ENCODE measurements at places on chromosomes 11 and 22. TPM values are rescaled to one million over a fixed set of nuclear protein-coding genes. Genes with fewer than 3 reads are reported as not detected.
A peak's percentile ranks its signal among the peaks of the same experiment; 100 is the strongest.

DNA sequence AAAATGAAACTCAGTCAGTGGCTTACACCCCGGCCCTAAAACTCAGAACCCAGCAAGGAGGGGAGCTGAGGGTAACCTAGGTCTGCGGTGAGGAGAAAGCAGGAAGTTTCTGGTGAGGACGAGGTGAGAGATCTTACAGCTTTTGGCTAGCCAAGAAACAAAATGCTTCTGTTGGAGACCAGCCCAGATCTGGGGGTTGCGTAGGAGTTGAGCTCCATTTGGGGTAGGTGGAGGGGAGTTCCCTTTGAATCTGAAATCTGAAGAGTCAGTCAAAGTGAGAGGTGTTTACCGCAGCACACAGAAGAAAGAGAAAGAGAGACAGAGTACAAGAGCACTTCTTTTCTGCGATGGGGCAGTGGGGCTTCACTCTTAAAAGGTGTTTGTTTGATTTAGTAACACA is 29.6 kb downstream of the EHF start:
- H3K4me3 ChIP-seq, result peak overlapping the region; percentile 32
- H3K4me1 ChIP-seq, result peaks cover 20% of the 10 kb centered on the region
- no peaks in the 10 kb centered on the region for H3K36me3 ChIP-seq
- H3K27ac ChIP-seq, result peak overlapping the region; percentile 67
- peak; percentile 87 for DNase-seq
- H3K27me3 ChIP-seq, result peaks cover 61% of the 10 kb centered on the region

DNA sequence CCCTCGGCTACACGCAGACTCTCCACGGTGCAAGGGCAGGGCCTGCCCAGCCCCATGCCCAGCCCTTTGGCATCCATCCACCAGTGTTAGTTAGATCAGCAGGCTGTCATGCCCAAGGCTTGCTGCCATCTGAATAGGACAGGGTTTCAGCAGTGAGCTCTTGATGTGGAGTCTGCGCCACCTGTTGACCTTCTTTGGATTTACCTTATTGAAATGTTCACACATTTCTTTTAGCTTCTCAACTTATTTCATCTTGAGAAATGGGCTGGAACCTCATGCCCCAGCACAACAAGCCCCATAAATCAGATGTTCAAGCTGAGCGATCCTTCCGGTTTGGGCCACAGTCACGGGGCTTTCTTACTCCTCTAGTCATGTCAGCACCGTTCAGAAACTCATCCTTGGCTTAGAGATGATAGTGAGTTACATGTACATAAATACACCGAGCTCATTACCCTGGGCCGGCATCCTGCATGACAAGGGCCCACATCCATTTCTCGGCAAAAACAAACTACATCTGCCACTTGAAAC is 61.7 kb downstream of the PARVB start:
- DNase-seq, result peak; percentile 51
- H3K4me1 ChIP-seq, result peaks cover 2% of the 10 kb centered on the region
- H3K27ac ChIP-seq, result no peak overlapping the region
- H3K27me3 ChIP-seq, result no peaks in the 10 kb centered on the region

CDC42EP2 gene
- total RNA-seq, result 1.2 TPM

GRCh38 chr11:103584720-103585119 is 451.7 kb upstream of the DDI1 start:
- no peak for DNase-seq
- H3K27ac ChIP-seq, result no peak overlapping the region
- H3K4me1 ChIP-seq, result no peaks in the 10 kb centered on the region
- H3K4me3 ChIP-seq, result no peak overlapping the region
- no peaks in the 10 kb centered on the region for H3K27me3 ChIP-seq

GRCh38 chr11:771617-772204 is 5.6 kb downstream of the GATD1 start:
- no peak overlapping the region for H3K27ac ChIP-seq
- no peak for DNase-seq
- H3K4me3 ChIP-seq, result no peak overlapping the region
- peaks cover 17% of the 10 kb centered on the region for H3K4me1 ChIP-seq
- peaks cover 7% of the 10 kb centered on the region for H3K36me3 ChIP-seq

LRP4 gene
- total RNA-seq, result not detected

MRE11 gene
- 36.5 TPM for total RNA-seq

DNA sequence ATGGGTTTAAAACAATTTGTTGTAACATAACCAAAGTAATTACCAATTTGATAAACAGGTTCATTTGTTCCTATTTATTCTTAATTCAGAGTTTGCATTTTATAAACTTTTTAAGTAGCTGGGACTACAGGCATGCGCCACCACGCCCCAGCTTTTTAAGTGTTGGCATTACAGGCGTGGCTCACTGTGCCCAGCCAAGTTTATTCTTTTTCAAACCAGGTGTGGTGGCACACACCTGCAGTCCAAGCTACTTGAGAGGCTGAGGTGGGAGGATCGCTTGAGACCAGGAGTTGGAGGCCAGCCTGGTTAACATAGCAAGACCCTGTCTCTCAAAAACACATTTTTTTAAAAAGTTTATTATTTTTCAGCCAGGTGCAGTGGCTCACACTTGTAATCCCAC is 19.1 kb downstream of the PPFIA1 start:
- no peak for DNase-seq
- no peaks in the 10 kb centered on the region for H3K27me3 ChIP-seq
- H3K4me3 ChIP-seq, result no peak overlapping the region
- H3K4me1 ChIP-seq, result no peaks in the 10 kb centered on the region

CARD16 gene
- 70.8 TPM for total RNA-seq

- peaks cover 20% of the 10 kb centered on the region for H3K4me1 ChIP-seq
- peaks cover 60% of the 10 kb centered on the region for H3K36me3 ChIP-seq
- no peaks in the 10 kb centered on the region for H3K27me3 ChIP-seq
- H3K27ac ChIP-seq, result no peak overlapping the region
Measured at GRCh38 chr22:40270031-40270430, 76.3 kb upstream of the ADSL start.

DBX1 gene
- total RNA-seq, result not detected

KCNQ1OT1 gene
- total RNA-seq, result 0.26 TPM

PGA3 gene
- total RNA-seq, result not detected

GRCh38 chr11:127471662-127472061 is 471.1 kb upstream of the KIRREL3 start:
- no peak overlapping the region for H3K4me3 ChIP-seq
- no peak for DNase-seq
- no peaks in the 10 kb centered on the region for H3K36me3 ChIP-seq
- no peaks in the 10 kb centered on the region for H3K27me3 ChIP-seq

DNA sequence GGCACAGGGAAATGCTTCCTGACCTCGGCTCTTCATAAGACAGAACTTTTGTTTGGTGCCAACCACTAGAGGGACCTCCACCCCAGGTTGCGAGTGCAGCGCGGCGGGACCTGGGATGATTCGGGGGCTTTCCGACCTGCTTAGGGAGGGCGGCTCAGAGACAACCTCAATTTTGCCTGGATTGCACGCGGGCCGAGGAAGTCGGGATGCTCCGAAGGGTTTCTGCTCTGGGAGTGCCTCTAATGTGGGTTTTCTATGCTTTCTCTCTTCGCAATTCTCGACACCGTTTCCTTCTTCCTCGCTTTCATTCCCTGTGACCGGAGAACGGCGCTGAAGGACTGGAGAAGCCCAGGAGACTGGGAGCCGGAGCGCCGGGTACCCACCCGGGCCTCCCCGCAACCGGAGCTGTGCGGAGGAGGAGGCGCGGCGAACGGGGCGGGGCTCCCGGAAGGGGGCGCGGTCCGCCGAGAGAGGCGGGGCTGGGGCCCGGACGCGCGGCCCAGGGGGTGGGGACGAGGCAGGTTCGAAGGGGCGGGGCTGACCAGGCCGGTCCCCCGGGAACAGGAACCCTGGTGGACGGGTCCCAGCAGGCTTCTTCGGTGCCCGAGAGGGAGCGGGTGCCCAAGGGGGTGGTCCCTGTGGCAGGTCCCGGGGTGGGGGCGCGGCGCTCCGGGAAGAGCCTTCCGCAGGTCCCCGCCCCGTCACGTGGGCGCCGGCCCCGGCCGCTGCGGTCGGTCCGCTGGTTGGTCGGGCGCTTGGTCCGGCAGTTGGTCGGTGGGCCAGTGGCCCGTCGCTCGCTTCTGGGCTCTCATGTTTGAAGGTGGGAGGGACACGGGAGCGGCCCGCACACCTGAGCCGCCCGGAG is at the start of gene PPFIBP2:
TSS of gene PPFIBP2 (plus strand) at position 766 of the 865 bp plus-strand sequence. CDS start 35,477 bp downstream, outside the sequence.
- peak within 1 kb of the TSS; percentile 80 for H3K27ac ChIP-seq
- DNase-seq, result peak; percentile 83
- peaks cover 46% of the 10 kb centered on the region for H3K4me1 ChIP-seq

DNA sequence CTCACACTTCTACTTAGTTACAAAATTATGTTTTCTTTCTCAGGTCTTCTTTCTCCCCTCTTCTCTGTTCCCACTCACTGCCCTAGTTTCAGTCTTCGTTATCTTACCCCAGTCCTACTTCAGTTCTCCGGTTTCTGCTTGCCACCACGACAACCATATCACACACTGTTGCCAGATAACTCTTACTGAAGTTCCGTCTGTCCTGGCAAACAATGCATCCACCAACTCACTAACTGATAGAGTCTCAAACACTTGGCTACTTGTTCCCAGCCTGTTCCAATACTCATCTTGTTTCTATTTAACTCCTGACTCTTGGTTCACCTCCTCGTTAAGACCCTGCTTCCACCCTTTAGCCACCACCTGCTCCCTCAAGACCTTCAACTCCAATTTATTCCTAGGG is 164.5 kb downstream of the STK33 start:
- DNase-seq, result no peak
- H3K4me3 ChIP-seq, result no peak overlapping the region
- no peaks in the 10 kb centered on the region for H3K36me3 ChIP-seq
- H3K4me1 ChIP-seq, result no peaks in the 10 kb centered on the region
- no peak overlapping the region for H3K27ac ChIP-seq

DNA sequence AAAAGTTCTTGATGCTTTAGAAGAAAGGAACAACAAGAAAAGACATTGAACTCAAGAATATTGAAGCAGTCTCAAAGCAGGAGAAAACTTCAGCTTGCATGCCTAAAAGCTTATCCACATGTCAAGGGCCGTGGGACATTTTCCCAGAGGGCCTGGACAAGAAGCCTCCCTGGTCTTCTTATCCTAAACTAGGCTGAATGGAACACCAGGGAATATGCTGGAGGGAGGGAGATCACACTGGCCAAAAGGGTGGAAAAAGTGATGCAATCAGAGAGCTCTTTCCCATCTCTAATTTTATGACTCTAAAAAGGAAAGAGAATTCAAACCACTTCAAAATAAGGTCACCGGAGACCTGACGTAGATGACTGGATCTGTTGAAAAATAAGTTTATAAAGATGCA is 107.2 kb downstream of the MPPED2 start:
- peaks cover 7% of the 10 kb centered on the region for H3K27me3 ChIP-seq
- H3K4me3 ChIP-seq, result no peak overlapping the region
- no peak for DNase-seq
- no peaks in the 10 kb centered on the region for H3K4me1 ChIP-seq

LRRN4CL gene
- 0.34 TPM for total RNA-seq

ZNF202 gene
- total RNA-seq, result 13.8 TPM

CCDC188 gene
- total RNA-seq, result not detected

DNA sequence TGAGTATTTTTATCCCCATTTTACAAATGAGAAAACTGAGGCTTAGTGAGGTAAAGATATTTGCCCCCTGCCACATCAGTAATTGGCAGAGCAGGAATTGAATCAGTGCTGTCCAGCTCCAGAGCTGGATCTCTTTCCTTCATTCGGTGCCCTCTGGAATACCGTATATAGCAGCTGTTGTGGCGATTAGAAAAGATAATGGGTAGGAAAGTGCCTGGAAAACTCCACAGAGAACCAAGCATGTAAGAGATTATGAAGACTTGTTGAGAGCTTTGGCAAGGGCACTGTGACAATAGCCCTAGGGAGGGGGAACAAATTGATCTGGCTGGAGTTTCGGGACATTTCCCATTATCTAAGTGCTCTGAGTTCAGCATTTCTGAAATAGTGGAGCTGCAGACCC is 82.5 kb upstream of the TEAD1 start:
- H3K27ac ChIP-seq, result no peak overlapping the region
- no peaks in the 10 kb centered on the region for H3K36me3 ChIP-seq
- H3K27me3 ChIP-seq, result peaks cover 2% of the 10 kb centered on the region
- H3K4me1 ChIP-seq, result no peaks in the 10 kb centered on the region
- no peak for DNase-seq

PIH1D2 gene
- 0.76 TPM for total RNA-seq

DNA sequence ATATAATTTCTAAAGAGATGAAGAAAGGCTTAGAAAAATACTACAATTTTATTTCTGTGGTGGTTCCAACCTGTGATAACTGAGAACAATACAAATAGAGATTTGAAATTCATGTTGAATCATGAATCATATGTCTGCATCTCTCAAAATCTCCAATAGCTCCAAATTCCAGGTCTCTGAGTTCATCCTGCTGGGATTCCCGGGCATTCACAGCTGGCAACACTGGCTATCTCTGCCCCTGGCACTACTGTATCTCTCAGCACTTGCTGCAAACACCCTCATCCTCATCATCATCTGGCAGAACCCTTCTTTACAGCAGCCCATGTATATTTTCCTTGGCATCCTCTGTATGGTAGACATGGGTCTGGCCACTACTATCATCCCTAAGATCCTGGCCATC is at the start of gene OR56B1:
TSS of gene OR56B1 (plus strand) at position 53 of the 400 bp plus-strand sequence. CDS start at position 122, 69 bp downstream.
- H3K36me3 ChIP-seq, result no peaks in the 10 kb centered on the region
- no peaks in the 10 kb centered on the region for H3K27me3 ChIP-seq
- DNase-seq, result no peak
- no peak within 1 kb of the TSS for H3K4me3 ChIP-seq
- H3K27ac ChIP-seq, result no peak within 1 kb of the TSS

DRICH1 gene
- total RNA-seq, result 0.21 TPM

SCO2 gene
- 13.9 TPM for total RNA-seq

DNA sequence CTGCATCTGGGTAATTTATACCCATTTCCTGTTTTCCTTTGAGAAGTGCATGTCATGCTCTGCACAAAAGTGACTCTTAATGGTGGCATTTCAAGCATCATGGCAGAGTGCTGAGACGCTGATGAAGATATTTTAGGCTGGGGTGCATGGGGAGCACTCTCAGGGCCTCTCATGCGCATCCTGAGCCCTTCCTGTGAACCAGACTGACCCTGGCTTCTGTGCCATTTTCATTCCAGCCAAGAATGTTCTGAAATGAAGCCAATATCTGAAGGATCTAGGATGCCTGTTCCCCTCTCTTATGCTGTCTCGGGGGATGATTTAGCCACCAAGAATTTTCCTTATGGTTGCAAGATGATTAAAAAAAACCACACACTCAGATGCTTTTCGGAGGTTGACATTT is 61.5 kb downstream of the MIAT start:
- no peak overlapping the region for H3K27ac ChIP-seq
- DNase-seq, result no peak
- no peaks in the 10 kb centered on the region for H3K36me3 ChIP-seq
- H3K4me3 ChIP-seq, result no peak overlapping the region

ARHGAP8 gene
- total RNA-seq, result 0.39 TPM

- no peak overlapping the region for H3K4me3 ChIP-seq
- H3K27ac ChIP-seq, result no peak overlapping the region
- peaks cover 2% of the 10 kb centered on the region for H3K27me3 ChIP-seq
- no peaks in the 10 kb centered on the region for H3K36me3 ChIP-seq
- no peaks in the 10 kb centered on the region for H3K4me1 ChIP-seq
Measured at GRCh38 chr11:62208785-62209144, 292 bp downstream of the SCGB2A1 start.

GGTLC2 gene
- total RNA-seq, result not detected

- DNase-seq, result peak; percentile 42
- peaks cover 25% of the 10 kb centered on the region for H3K4me1 ChIP-seq
- H3K27me3 ChIP-seq, result no peaks in the 10 kb centered on the region
- peaks cover 3% of the 10 kb centered on the region for H3K36me3 ChIP-seq
- H3K4me3 ChIP-seq, result peak overlapping the region; percentile 66
Measured at GRCh38 chr22:50293441-50294318, 13.8 kb downstream of the PLXNB2 start.

Data from activated CD8-positive, alpha-beta T cell treated with anti-CD3 and anti-CD28 coated beads, Interleukin-2, amount 10 ng/mL, durations not matched to agents 7 days and 5 days (primary cell).